ENCODE measurements at places on chromosomes 13 and 19. TPM values are rescaled to one million over a fixed set of nuclear protein-coding genes. Genes with fewer than 3 reads are reported as not detected.

ATP8A2 gene
- 1.5 TPM for polyA plus RNA-seq

GRCh38 chr19:41928221-41928683 is at the start of gene ERFL:
Gene ERFL, minus strand, starts transcription at chr19:41928449. Its CDS starts 15,530 bp downstream, at chr19:41912919.
- no peak for DNase-seq

- peak; percentile 43 for DNase-seq
Observed at GRCh38 chr19:10502524-10503001, 593 bp downstream of the KEAP1 start.

GRCh38 chr13:97258801-97259200 is 36.7 kb downstream of the MBNL2 start:
- no peak for DNase-seq

SIAH3 gene
- not detected for polyA plus RNA-seq

DNA sequence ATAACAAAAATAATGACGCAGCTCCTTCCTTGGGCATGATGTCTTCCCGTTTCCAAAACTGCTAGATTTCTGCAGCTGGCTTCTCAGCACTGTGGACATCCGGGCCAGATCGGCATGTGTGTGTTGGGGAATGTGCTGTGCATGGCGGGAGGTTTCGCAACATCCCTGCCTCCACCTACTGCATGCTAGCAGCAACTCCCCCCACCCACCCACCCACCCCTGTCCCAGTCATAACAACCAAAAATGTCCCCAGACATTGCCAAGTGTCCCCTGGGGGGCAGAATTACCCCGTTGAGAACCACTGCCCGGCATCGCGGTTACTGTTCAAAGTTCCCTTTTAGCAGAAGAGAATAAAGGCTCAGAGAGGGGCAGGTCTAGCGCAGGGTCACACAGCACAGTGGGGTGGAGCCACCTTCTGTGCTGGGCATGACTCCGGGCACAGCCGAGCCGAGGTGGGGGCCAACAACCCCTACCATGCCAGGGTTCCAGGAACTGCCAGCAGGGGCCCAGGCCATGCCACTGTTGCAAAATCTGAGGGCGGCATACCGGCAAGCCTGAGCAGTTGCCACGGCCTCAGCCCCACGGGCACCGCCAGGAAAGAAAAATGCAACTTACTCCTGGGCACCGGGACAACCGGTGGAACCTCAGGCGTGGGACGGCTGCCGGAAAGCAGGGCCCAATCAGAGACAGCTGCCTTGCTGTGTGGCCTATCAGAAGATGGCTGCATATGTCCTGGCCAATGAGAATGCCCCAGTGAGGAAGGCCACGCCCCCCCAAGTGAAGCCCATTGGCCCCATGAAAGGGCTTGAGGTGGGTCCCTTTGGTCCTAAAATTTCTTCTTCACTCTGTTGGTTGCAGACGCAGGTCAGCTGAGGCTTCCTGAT is 22.5 kb upstream of the NFIC start:
- no peak for DNase-seq

- DNase-seq: no peak
Observed at GRCh38 chr19:16527971-16528521, 14.2 kb downstream of the CHERP start.

- no peak for DNase-seq
Observed at GRCh38 chr13:59495936-59496512, 667.7 kb downstream of the DIAPH3 start.
